ENCODE measurements at places on chromosomes 5 and 9. TPM values are rescaled to one million over a fixed set of nuclear protein-coding genes. Genes with fewer than 3 reads are reported as not detected.
A peak's percentile ranks its signal among the peaks of the same experiment; 100 is the strongest.

DNA sequence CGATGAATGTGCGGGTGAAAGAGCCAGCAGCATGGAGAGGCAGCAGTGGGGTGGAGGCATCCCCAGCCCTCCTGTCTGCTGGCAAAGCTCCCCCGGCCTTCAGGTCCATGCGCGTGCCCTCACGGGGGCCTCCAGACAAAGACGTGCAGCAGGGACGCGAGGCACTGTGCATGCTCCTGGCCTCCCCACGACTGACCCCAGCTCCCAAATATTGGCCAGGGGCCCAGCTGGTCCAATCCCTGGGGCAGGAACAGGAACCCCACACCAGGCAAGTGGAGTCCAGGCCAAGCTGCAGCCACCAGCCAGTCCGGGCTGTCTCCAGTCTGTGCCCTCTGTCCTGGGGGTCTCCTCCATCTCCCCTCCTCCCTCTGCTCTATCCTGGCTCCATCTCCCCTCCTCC, 33.5 kb upstream of the LRRC14B start:
- no peak for DNase-seq

GRCh38 chr9:35861161-35861897, 8.9 kb downstream of the OR13J1 start:
- no peak for DNase-seq

DNA sequence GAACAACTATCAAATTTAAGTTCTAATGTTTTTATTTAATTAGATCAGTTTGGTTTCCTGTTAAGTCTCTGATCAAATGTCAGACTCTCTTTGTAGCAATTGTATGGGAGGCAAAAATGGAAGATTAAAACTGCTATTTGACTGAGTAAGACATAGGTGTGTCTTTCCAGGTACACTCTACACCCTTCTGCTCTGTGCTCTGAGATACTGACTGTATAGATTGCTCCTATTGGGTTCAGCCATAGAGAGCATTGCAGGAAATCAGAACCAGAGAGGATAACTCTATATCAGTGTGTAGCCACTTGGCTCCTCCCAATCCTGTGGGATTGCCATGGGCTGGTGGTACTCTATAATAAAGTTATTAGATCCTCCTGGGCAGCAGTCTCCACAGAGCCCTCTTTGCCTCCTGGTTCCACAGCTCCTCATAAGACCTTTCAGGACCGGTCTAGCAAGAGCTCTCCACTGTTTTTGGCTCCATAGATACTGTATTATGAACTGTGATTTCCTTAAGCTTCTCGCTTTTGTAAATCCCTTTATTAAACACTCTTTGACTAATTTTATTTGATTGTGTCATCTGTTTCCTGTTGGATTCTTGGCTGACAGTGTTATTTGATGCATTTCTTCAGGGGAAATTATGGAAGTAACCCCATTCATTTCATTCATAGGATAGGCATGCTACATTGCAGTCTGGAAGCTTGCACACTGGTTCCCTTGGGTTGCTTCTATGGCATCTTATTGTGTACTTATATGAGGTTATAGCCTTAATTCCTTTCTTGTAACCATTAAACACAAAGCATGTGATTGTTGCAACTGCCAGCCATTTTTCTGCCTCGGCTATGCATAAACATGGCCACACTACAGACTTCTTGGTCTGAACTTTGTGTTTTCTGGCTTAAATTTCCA, 115.6 kb downstream of the VCAN start:
- DNase-seq = no peak

Gene NUP214
- 12.6 TPM for total RNA-seq

GRCh38 chr5:79236362-79236969, 535 bp downstream of the JMY start:
- peak; percentile 46 for DNase-seq

Gene TXNDC8
- not detected for total RNA-seq

- DNase-seq = no peak
These were observed 208.6 kb upstream of the KIF2A start for GRCh38 chr5:62097361-62097760.

DNA sequence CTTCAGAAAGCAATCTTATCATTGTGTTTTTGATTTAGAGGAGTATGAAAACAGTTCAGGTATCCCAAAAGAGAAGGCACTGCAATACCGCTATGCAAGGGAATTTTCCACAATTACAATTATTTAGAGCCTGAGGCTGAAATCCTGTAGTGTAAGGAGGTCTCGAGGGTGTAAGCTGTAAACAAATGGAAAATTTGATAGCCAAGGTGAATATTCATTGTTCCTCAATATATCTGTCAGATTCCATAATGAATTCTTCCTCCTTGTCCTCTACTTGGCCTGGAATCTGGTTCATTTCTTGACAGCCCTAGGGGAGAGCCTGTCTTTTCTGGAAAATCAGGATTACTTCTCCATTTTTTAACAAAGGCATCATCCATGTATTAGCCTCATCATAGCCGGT, 63.1 kb upstream of the SMARCA2 start:
- no peak for DNase-seq

Gene RASEF
- 61.9 TPM for total RNA-seq

GRCh38 chr5:112192866-112193265, 226.2 kb downstream of the EPB41L4A start:
- no peak for DNase-seq

GRCh38 chr5:28864006-28864405, 1825.6 kb upstream of the CDH9 start:
- no peak for DNase-seq

Gene OR1J2
- total RNA-seq = not detected

GRCh38 chr9:17062497-17062896, 72.3 kb upstream of the CNTLN start:
- no peak for DNase-seq

Gene SNAPC4
- 19.0 TPM for total RNA-seq

DNA sequence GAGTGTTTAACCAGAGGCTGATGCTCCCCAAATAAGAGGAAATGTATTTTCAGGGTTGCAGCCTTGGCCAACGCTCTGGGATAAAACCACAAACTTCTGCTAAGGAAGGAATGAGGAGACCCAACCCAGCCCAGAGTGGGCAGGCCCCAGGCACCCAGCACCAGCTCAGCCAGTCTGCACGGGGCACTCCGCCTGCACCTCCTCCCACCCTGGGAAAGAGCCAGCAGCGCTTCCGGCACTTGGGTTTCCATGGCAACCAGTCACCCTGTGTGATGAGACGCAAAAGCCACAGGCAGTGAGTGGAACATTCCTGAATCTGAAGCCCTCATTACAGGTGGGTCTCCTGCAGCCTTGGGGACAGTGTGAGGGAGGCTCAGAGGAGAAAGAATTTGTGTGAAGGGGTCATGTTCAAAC, 85.2 kb upstream of the ZBTB43 start:
- peak; percentile 28 for DNase-seq

DNA sequence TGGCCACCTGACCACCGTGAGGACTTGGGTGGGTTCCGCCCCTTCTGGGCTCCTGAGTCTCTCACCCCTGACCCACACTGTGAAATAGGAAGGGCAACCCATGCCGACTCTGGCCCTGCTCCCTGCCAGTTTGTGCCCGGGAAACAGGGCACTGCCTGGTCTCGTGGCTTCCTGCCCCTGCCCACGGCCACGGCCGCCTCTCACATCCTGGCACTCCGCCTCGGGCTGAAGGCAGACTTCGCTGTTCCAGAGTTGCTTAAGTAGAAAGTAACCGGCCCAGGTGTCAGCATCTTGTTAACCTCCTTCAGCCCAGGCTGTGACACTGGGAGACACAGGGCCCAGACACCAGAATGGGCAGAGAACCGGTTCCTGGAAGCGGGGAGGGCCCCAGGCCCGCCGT, 68.7 kb upstream of the RNU6ATAC start:
- DNase-seq = no peak

Gene SPATA31E1
- not detected for total RNA-seq

DNA sequence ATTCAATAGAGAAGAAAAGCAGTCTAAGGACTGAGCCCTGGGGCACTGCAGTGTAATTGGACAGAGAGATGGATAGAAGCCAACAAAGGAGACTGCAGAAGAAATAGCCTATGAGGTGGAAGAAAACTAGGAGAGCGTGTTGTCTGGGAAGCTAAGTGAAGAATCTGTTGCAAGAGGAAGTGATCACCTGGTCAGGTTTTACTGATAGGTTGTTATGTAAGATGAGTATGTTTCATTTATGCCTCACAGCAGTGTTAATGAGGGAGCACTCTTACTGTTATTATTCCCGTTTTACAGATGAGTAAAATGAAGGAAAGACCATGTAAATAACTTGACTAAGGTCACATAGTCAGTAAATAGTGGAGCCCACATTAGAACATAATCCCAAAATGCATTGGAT, 80.0 kb upstream of the GRHPR start:
- DNase-seq = no peak

DNA sequence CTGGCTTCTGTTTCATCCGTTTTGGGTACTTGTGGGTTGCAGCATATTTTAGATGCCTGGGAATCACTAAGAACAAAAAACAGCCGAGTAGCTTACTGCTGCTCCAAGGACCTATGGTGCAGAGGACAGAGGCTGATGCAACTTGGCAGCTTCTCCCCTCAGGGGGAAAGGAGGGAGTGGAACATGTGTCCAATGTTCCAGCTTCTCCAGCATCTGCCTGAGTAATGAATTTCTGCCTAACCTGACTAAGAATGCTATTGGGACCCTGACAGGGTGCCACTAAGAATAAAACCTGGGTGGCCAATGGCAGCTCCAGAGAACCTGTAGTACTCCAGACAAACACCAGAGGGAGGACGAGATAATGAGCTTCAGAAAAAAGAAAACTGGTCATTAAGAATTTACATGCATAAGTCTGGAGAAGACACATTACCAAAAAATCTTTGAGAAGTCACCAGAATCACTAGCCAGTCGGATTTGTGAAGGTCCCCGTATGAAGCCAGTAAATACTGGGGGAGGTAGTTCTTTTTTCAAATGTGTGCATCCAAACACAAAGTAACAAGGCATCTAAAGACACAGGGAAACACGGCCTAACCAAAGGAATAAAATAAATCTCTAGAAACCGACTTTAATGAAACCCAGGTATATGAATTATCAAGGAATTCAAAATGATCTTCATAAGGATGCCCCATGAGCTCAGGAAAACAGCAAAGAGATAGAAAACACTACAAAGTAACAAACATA, 293.5 kb downstream of the HINT1 start:
- peak; percentile 72 for DNase-seq

GRCh38 chr9:2939368-2939767, 95.5 kb upstream of the PUM3 start:
- DNase-seq = no peak

- DNase-seq = no peak
These were observed 326.2 kb upstream of the SEMA6A start for GRCh38 chr5:116900793-116901192.

Gene SUSD3
- total RNA-seq = 4.5 TPM

DNA sequence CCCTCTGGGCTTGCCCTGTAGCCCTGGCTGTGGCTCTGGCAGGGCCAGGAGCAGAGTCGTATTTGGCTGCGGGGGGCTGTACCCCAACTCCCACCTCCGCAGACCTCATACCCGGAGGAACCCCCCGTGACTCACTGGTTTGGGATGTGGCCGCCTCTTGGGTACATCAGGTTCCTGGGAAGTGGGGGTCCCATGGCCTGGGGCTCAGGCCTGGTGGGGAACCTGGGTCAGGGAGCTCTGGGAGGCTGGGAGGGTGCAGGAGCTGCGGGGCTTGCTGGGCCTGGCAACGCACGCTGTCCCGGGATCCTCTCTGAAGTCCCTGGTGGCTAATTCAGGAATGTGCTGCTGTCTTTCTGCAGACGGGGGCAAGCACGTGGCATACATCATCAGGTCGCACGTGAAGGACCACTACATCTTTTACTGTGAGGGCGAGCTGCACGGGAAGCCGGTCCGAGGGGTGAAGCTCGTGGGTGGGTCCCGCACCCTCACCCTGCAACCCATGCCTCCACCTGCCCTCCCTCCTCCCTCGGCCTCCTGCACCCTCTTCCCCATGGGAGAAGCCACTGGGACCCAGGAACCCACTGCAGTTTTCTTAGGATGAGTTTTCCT, 2.4 kb downstream of the LCN1 start:
- DNase-seq = no peak

DNA sequence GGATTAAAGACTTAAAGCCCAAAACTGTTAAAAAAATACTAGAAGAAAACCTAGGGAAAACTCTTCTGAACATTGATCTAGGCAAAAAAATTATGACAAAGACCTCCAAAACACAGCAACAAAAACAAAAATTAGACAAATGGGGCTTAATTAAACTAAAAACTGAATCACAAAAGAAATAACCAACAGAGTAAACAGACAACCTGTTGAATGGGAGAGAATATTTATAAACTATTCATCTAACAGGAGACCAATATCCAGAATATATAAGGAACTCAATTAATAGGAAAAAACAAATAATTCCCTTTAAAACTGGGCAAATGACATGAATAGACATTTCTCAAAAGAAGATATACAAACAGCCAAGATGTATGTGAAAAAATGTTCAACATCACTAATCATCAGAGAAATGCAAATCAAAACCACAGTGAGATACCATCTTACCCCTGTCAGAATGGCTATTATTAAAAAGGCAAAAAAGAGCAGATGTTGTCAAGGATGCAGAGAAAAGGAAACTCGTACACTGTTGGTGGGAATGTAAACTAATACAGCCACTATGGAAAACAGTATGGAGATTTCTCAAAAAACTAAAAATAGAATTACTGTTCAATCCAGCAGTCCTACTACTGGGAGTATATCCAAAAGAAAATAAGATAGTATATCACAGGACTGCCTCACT, 50.2 kb upstream of the TLX3 start:
- no peak for DNase-seq

DNA sequence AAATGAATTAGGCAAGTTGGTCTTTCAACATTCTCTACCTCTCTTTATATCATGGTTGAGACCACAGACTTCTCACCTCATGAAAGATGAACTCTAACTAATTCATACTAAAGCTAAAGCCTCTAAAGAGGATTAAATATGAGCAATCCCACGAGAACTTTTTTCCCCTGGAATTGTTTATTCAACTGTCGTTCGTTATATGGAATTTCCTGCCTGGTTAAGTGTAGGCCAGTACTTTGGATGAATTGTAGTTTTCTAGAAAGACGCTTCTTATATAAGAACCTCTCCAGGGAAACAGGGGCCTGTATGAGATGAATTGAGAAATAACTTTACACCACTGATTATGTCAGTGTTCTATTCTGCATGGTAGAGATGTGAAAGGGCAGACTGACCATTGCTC, 42.9 kb downstream of the PDCD1LG2 start:
- DNase-seq = no peak

DNA sequence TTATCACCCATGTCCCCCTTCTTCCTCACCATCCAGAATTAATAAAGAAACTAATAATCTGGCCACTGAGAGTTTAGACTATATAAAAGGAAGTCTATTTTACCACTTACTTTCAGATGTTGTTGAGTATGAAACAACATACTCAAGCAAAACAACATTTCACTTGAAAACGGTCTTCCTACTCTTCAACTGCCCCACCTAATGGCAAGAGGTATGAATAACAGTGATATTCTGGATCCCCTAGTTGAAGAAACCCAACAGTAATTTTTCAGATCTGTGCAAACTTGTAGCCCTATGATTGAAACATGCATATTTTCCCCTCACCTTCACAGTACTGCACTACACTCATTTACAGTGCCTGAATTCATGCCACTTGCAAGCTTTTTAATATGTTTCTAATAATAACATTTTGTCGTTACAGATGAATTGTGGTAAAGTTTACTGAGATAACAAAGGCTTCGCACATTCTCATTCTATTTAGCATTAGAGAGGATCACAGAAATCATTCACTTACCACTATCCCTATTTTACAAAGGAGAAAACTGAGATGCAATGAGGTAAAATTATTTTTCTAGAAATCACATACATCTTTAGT, 267.9 kb upstream of the PDE4D start:
- DNase-seq = peak; percentile 48

- no peak for DNase-seq
These were observed 341.9 kb downstream of the DIRAS2 start for GRCh38 chr9:90300611-90301276.
